MM.1S (cell line): ENCODE measurements at places on chromosomes 4 and X.

GRCh38 chrX:48663241-48663640, 20.4 kb upstream of the WAS start:
- H3K27me3 ChIP-seq, result no peaks in the 10 kb centered on the region
- H3K4me1 ChIP-seq, result no peaks in the 10 kb centered on the region
- no peak overlapping the region for H3K4me3 ChIP-seq
- DNase-seq, result no peak
- no peak overlapping the region for H3K27ac ChIP-seq
- H3K36me3 ChIP-seq, result no peaks in the 10 kb centered on the region

DNA sequence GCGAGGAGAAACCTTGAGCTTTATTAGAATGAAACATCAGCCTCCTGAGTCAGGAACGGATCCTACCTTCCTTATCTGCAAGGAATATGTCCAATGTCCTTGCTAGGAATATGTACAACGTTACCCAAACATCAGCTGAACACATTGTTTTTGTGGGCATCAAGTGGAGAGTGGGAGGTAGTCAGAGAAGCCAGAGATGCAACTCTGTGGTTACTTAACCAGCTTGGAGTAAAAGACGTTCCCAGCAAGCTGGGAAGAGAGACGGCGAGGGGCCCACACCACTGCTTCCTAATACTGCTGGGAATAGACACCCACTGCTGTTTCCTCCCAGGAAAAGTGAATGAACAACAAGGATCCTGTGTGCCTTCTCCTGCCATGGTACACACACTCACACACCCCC, 74.4 kb upstream of the PLAC1 start:
- no peaks in the 10 kb centered on the region for H3K36me3 ChIP-seq
- H3K27ac ChIP-seq, result no peak overlapping the region
- H3K27me3 ChIP-seq, result no peaks in the 10 kb centered on the region
- peaks cover 10% of the 10 kb centered on the region; the same call in 1 of the 2 replicates for H3K4me1 ChIP-seq

DNA sequence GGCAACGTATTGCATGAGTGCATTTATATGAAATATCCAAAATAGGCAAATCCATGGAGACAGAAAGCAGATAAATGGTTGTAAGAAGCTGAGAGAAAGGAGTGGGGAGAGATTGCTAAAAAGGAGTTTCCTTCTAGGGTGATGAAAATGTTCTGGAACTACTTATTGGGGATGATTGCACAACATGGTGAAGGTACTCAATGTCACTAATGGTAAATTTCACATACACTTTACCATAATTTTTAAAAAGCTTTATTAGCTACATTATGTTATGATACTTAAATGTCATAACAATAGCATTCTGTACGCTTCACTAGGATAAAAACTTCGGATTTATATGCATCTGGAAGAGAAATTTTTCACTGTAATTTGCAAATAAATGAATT, 56.7 kb upstream of the WDR19 start:
- no peak overlapping the region for H3K4me3 ChIP-seq
- H3K27ac ChIP-seq, result no peak overlapping the region
- H3K4me1 ChIP-seq, result no peaks in the 10 kb centered on the region
- no peaks in the 10 kb centered on the region for H3K36me3 ChIP-seq

DNA sequence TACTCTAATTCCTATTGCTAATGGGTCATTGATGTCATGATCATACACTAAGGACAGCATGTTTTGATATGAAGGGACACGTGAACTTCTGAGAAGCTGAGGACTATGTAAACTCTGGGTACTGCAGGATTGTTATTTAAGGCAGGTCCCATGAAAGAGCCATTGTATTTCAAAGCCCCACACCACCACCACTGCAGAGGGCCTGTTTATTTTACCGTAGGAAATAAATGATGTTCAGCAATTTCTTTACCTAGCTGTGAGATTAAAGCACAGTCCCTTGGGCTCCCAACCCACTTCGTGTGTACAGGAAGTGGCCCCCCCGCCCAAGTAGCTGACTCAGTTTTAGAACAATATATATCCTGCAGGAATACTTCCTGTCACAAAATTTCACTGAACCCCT, 89.8 kb upstream of the ACSL4 start:
- H3K4me3 ChIP-seq, result no peak overlapping the region
- H3K36me3 ChIP-seq, result no peaks in the 10 kb centered on the region
- H3K4me1 ChIP-seq, result no peaks in the 10 kb centered on the region
- H3K27ac ChIP-seq, result no peak overlapping the region

GRCh38 chr4:140755774-140756318, 339 bp downstream of the TBC1D9 start:
- peak overlapping the region; percentile 93; the same call in 1 of the 2 replicates for H3K27ac ChIP-seq
- peaks cover 16% of the 10 kb centered on the region; the same call in 1 of the 2 replicates for H3K4me1 ChIP-seq
- DNase-seq, result peak; percentile 69
- H3K27me3 ChIP-seq, result no peaks in the 10 kb centered on the region

DNA sequence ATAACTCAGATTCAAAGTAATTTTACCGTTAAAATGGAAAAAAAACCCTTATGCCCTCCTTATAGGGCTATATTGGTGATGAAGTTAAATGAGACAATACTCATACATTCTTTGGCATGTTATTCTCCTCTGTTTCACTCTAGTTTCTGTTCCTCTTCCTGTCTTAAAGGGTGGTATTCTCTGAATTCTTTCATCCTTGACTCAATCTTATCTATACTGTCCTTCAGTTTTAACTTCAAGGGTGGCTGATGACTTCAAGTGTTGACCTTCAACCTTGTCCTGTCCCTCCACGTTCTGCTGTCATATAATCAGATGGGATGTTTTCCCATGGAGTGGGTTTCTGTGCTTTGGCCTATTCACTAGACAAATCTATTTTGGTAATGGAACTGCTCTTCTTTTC, 44.0 kb downstream of the ZNF518B start:
- H3K4me3 ChIP-seq, result no peak overlapping the region
- no peak for DNase-seq
- H3K27me3 ChIP-seq, result no peaks in the 10 kb centered on the region
- no peaks in the 10 kb centered on the region for H3K36me3 ChIP-seq
- H3K27ac ChIP-seq, result no peak overlapping the region
- H3K4me1 ChIP-seq, result no peaks in the 10 kb centered on the region

DNA sequence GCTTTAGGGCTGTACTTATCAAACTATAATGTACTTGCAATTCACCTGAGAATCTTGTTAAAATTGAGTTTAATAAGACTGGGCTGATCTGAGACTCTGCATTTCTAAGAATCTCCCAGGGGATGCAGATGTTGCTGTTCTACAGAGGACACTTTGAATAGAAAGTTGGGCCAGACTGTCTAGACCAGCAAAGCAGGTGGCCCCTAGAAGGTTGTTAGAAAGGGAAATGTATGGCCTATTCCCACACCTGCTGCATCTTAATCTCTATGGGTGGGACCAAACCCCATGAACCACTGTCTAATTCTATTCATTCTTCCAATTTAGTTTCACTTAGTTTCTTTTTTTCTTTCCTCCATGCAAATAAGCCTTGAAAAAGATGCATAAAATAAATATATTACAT, 413.2 kb upstream of the TECRL start:
- H3K4me1 ChIP-seq, result no peaks in the 10 kb centered on the region
- no peak overlapping the region for H3K4me3 ChIP-seq

DNA sequence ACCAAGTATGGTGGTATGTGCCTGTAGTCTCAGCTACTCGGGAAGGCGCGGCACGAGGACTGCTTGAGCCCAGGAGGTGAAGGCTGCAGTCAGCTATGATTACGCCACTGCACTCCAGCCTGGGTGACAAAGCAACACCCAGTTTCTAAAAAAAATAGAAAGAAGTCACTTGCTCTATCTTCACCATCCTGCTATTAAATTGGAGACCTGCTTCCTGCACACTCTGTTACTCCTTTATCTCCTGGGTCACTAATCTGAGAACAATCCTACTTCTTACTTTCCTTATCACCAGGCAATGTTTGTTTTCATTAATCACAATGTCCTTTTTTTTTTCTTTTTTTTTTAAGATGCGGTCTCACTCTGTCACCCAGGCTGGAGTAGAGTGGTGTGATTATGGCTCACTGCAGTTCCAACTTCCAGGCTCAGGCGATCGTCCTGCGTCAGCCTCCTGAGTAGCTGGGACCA, 16.2 kb downstream of the PRKX start:
- no peak for DNase-seq
- no peaks in the 10 kb centered on the region for H3K36me3 ChIP-seq
- no peaks in the 10 kb centered on the region for H3K27me3 ChIP-seq
- H3K4me3 ChIP-seq, result no peak overlapping the region
- no peak overlapping the region for H3K27ac ChIP-seq
- no peaks in the 10 kb centered on the region for H3K4me1 ChIP-seq

GRCh38 chr4:102599455-102599854, 98.3 kb downstream of the NFKB1 start:
- H3K27me3 ChIP-seq, result no peaks in the 10 kb centered on the region
- H3K4me3 ChIP-seq, result no peak overlapping the region
- H3K27ac ChIP-seq, result no peak overlapping the region
- no peak for DNase-seq
- peaks cover 17% of the 10 kb centered on the region for H3K36me3 ChIP-seq
- no peaks in the 10 kb centered on the region for H3K4me1 ChIP-seq

DNA sequence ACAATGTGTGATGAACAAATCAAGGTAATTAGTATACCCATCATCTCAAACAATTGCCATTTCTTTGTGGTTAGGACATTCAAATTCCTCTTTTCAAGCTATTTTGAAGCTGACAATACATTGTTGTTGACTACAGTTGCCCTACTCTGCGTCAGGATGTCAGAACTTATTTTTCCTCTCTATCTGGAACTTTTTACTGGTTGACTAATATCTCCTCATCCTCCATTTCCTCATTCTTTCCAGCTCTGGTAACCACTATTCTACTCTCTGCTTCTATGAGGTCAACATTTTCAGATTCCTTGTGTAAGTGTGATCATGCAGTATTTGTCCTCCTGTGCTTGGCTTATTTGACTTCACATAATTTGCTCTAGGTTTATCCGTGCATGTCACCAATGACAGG, 240.5 kb upstream of the HS3ST1 start:
- no peak overlapping the region for H3K4me3 ChIP-seq
- H3K27me3 ChIP-seq, result no peaks in the 10 kb centered on the region

DNA sequence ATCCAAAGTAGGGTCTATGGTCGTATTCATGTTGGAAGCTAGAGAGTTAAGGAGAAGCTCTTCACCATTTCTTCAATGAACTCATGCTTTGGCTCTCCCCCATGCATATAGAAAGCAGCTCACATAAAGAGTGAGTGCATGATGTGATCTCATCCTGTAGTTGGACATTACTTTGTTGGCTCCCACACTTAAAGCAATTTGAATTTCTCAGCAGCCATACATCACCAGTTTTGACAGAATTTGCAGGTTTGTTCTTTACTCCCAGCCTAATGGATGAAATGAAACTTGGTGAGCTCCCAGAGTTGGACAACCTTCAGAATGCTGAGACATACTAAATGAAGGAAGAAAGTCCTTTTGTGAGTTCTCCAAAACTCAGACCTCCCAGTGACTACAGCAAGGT, 613.5 kb downstream of the IQCM start:
- no peaks in the 10 kb centered on the region for H3K27me3 ChIP-seq
- no peak for DNase-seq
- no peak overlapping the region for H3K4me3 ChIP-seq
- no peak overlapping the region for H3K27ac ChIP-seq
- no peaks in the 10 kb centered on the region for H3K36me3 ChIP-seq

DNA sequence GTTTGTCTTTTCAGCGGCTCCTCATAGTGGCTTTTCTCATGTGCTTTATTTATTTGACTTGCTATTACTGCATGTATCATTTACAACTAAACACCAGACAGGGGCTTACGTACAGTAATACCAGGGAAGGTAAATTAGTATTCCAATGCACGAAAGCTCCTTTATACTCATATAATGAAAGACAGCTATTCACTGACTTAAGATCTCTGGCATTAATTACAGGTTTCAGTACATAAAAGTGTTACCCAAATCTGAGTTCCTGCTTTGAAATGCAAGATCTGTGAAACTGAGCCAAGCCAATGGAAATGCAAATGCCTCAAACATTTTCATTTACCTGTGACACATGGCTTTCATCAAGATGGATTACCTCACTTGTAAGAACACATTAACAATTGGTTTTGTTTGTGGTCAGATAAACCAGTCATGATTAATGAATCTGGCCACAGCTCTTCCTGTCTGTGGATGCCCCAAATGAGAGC, 107.2 kb downstream of the ANAPC4 start:
- no peak overlapping the region for H3K27ac ChIP-seq
- H3K36me3 ChIP-seq, result no peaks in the 10 kb centered on the region
- H3K4me3 ChIP-seq, result no peak overlapping the region
- no peaks in the 10 kb centered on the region for H3K27me3 ChIP-seq
- H3K4me1 ChIP-seq, result no peaks in the 10 kb centered on the region
- no peak for DNase-seq

- peak; percentile 39 for DNase-seq
- no peaks in the 10 kb centered on the region for H3K36me3 ChIP-seq
- H3K4me3 ChIP-seq, result peak within 1 kb of the TSS; percentile 64
- 0 out of 2 replicates have a peak, but pooled peaks cover 6% of the 10 kb centered on the region for H3K4me1 ChIP-seq
- no peaks in the 10 kb centered on the region for H3K27me3 ChIP-seq
Observed at GRCh38 chrX:136780763-136781162, at the start of gene ARHGEF6. Gene ARHGEF6 (minus strand): TSS chrX:136780932. CDS start chrX:136780882, 50 bp downstream.

GRCh38 chr4:98601708-98602107, 56.7 kb downstream of the TSPAN5 start:
- H3K27me3 ChIP-seq, result no peaks in the 10 kb centered on the region
- no peak overlapping the region for H3K4me3 ChIP-seq
- H3K27ac ChIP-seq, result no peak overlapping the region
- H3K36me3 ChIP-seq, result no peaks in the 10 kb centered on the region

- no peak for DNase-seq
- peak overlapping the region; percentile 8; the same call in 1 of the 2 replicates for H3K27ac ChIP-seq
- no peaks in the 10 kb centered on the region for H3K36me3 ChIP-seq
- H3K4me3 ChIP-seq, result peak overlapping the region; percentile 60
Observed at GRCh38 chr4:40626183-40626990, 3.3 kb downstream of the RBM47 start.

GRCh38 chrX:44173219-44173618, 170.3 kb downstream of the EFHC2 start:
- H3K4me1 ChIP-seq, result no peaks in the 10 kb centered on the region
- no peak for DNase-seq
- H3K36me3 ChIP-seq, result no peaks in the 10 kb centered on the region
- H3K27me3 ChIP-seq, result no peaks in the 10 kb centered on the region
- H3K4me3 ChIP-seq, result no peak overlapping the region
- H3K27ac ChIP-seq, result no peak overlapping the region

GRCh38 chrX:137565318-137565904, 516 bp upstream of the ZIC3 start:
- DNase-seq, result no peak
- no peak overlapping the region for H3K27ac ChIP-seq
- no peaks in the 10 kb centered on the region for H3K27me3 ChIP-seq
- H3K4me3 ChIP-seq, result no peak overlapping the region
- no peaks in the 10 kb centered on the region for H3K36me3 ChIP-seq
- H3K4me1 ChIP-seq, result no peaks in the 10 kb centered on the region

DNA sequence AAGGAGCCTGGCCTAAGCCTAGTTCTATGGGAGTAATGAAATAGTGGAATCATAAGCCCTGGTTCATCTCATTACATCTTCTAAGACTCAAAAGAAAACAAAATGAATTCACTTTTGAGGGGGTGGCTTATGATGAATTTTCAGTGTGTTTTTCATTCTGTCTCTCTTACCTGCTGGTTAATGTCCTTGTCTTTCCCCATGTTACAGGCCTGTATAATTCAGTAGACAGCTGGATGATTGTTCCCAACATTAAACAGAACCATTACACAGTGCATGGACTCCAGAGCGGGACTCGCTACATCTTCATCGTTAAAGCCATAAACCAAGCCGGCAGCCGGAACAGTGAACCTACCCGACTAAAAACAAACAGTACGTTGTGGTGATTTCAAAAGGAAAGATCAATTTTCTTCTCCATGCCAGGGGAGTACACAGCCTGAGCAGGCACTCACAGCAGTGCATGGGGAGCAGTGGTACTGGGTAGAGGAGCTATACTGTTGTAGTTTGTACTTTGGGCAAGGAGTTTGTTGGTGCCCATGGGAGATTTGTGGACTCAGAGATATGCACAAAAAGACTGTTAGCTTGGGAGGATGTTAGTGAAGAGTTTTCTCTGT, 57.9 kb downstream of the TEX13B start:
- H3K4me1 ChIP-seq, result no peaks in the 10 kb centered on the region
- no peak for DNase-seq
- H3K4me3 ChIP-seq, result no peak overlapping the region
- no peaks in the 10 kb centered on the region for H3K27me3 ChIP-seq
